Sigmoid colon (tissue), 7 donors: ENCODE measurements at places on chromosomes 5 and 9.

- no peak for DNase-seq
These were observed 45.1 kb downstream of the GLRX start for GRCh38 chr5:95777441-95777840.

DNA sequence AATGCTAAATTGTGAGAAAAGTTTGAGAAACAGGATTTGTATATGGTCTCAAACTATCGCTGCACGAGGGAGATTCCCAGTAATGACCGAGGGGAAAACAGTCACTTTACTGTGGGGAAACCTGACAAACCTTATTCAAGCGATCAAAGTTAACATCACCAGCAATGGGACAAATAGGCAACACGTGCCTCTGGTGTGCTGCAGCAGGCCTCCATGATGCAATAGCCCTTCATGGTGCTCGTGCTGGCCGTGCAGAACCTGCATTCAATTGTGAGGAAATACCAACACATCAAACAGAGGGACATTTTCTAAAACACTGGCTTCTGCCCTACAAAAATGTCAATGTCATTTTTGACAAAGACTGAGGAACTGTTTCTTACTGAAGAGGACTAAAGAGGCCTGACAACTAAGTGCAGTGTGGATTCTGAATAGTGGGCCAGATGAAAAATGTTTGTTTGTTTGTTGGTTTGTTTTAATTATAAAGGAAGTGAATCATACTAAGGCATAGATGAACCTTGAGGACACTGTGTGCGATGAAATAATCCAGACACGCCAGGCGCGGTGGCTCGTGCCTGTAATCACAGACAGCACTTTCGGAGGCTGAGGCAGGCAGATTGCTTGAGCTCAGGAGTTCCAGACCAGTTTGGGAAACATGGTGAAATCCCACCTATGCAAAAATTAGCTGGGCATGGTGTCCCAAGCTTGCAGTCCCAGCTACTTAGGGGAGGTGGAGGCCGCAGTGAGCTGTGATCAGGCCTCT lies 17.6 kb upstream of the MARCHF6 start:
- no peak for DNase-seq

GRCh38 chr9:77807281-77807683 lies 159.2 kb upstream of the GNA14 start:
- DNase-seq, result no peak

- no peak for DNase-seq
These were observed 2.8 kb downstream of the TMEM171 start for GRCh38 chr5:73122875-73123810.

GRCh38 chr9:98801969-98802371 lies 5.5 kb upstream of the GALNT12 start:
- DNase-seq, result no peak

- peak; percentile 63 for DNase-seq
These were observed 309.5 kb downstream of the PDE4D start for GRCh38 chr5:59583810-59584562.

DNA sequence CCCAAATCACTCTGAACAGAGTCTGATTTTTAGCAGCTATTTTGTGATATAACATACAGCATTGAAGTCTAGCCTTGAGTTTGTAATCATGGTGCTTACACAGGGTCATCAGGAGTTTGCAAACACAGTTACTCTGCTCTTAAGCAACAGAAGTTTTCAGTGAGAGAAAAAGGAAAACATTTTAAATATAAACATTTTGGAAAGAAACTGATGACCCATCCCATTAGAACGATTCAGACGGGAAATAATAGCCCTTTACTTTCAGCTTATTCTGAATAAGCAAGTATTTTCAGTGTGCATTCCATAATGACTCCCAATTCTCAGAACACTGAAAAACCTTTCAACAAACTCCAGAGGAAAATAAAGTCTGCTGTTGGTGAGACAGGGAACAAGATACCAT lies 46.7 kb upstream of the TMC1 start:
- no peak for DNase-seq

DNA sequence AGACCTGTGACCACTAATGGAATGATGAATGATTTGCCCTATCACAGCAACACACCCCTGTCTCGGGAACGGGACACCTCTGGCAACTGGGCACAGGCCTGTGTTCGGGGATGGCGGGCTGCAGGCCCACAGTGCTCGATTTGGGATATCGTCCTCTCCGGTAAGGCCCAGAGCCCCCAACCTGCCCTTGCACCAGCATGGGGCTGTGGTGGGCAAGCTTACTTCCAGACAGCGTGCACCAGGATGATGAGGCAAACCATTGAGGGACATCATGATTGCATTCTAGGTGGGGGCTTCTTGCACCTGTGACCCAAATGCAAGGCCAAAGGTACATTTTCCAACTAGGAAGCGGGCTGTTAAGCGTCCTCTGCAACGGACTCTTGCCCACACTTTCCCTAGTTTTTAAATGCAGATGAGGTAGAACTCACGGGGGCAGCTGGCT lies 275.4 kb downstream of the FSTL4 start:
- DNase-seq, result no peak

DNA sequence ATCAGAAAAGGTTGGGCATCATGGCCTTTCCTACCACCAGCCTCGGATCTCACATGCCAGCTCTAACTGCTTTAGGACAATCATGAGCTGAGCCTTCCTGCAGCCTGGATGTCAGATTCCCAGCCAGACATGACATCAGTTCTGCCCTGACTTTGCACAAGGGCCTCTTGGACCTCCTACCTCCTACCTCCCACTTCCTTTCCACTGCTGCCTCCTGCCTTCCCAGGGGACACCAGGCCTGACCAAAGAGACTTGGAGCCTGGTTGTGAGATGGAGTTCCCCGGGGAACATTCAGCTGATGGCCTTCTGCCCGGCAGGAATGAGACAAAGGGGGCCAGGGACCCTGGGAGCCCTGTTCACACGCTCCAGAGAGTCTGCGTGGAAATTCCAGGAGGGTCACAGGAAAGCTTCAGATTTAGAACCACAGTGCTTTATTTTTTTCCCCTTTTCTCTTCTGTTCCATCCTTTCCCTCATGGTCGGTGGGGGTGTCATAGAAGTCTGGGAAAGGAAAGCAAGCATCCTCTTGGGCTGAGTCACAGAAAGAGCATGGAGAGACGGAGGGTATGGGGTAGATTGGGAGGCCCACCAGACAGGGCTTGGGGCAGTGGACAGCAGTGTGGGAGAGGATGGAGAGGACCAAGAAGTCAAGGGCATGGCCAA lies 35.4 kb upstream of the IL17B start:
- DNase-seq, result peak; percentile 86

DNA sequence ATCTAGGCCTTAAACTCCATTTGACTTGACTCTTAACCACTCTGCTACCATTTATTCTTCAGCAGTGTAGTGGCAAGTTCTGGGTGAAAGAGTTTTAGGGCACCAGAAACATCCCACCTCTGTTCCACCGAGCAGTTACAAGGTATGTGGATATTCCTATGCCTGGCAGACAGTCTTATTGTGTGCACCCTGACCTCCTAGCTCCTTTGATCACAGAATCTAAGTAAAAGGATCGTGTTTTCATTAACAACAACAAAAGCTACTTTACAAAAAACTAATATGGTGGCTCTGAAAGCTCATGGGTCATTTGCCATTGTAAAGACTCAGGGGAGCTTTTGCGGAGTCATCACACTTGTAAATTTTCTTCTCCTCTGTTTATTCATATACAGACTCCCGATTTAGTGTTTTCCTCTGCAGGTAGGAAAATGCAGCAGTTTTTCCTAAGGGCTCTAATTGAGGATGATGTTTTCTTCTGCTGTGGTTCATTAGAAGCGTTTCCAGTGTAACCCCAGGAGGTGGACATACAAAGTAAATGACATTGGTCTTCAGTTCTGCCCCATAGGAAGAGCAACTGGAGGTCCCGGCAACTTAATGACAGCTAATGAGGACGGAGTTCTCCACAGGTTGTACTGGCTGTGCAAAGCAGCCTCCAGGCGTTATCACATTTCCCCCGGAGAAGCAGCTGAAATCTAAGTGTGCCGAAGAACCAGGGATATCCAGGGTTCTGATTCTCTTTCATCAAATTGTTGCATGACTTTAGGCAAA lies 78.2 kb downstream of the ATP10B start:
- DNase-seq, result no peak

DNA sequence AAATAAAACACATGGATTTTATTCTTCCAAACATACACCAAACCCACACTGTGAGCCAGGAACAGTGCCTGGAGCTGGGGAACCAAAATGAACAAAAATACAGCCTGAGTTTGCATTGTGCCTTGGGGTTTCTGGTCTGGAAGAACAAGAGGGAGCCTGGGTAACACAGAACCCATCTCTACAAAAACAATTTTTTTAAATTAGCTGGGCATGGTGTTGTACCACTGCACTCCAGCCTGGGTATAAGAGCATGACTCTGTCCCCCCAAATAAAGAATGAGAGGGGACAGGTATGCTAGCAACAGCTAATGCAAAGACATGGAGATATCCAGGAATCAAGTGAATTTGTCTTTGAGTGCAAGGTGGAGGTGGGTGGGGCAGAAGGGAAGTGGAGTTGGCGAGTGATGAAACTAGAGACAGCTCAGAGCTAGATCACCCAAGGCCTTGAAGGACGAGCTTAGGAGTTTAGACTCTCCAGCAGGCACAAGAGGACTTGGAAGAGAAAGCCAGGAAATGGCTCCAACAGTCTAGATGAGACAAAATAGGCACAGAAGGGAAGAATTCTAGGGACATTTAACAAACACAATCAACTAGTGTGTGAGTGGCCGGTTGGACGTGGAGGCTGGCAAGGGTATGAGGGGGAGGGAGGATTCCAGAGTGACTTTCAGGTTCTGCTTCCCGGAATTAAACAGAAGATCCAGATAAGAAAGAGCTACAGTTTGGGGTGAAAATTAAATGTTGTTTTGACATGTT lies 47.4 kb downstream of the FNBP1 start:
- no peak for DNase-seq

- no peak for DNase-seq
These were observed 204.1 kb downstream of the CD180 start for GRCh38 chr5:66992547-66992946.

- DNase-seq, result no peak
These were observed 56.8 kb downstream of the PUM3 start for GRCh38 chr9:2787065-2787464.

DNA sequence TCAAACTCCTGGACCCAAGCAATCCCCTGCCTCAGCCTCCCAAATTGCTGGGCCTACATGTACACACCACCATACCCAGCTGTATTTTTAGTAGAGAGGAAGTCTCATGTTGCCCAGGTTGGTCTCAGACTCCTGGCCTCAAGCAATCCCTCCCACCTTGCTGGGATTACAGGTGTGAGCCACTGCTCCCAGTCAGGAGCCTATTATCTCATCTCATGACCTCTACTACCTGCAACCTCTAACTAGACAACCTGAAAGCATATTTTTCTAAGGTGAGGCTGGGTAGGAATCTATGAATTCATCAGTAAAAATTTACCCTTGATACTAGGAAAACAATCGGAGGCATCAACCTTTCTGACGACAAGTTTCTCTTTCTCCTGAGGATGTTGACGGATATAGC lies 10.0 kb downstream of the FAM13B start:
- DNase-seq, result no peak

DNA sequence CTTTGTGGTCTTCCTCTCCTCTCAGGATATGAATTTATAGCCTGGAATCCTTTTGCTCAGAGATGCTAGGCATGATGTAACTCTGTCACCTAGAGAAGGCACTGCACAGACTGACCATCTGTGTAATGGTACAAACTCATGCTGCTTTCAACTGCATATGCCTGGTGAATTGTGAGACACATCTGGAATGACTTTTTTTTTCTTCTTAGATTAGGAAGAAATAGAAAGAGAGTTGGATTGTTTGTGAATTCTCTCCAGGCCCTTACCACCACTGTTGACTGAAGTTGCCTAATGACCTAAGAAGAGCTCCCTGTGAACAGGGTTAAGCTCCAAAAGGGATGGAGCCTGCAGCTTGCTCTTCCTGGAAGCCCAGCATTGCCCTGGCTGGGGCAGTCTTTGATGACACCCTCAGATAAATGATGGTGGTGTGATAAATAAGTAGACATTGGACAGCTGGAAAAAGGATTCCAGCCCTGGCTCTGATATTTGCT lies 47.8 kb upstream of the TRIM32 start:
- peak; percentile 67 for DNase-seq

DNA sequence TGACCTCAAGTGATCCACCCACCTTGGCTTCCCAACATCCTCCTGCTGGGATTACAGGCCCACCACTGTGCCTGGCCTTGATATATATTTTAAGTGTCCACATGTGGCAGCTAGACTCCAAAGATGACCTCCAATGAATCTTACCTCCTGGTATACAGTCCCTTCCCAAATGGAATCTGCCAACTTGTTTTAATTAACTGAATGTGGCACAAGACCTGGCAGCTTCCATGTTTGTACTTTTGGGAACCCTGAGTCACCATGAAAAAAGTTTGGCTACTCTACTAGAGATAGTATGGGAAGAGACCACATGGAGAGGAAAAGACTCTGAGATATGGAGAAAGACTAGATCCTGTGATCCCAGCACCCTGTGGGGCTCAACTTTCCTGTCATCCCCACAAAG lies 42.5 kb downstream of the CCL28 start:
- no peak for DNase-seq

- no peak for DNase-seq
These were observed 395.8 kb downstream of the KDM4C start for GRCh38 chr9:7153566-7153965.

GRCh38 chr5:153983885-153984284 lies 54.8 kb downstream of the FAM114A2 start:
- DNase-seq, result no peak

GRCh38 chr5:1552521-1553255 lies 28.9 kb upstream of the LPCAT1 start:
- DNase-seq, result peak; percentile 85

GRCh38 chr5:157049605-157050004 lies 9.3 kb downstream of the HAVCR1 start:
- no peak for DNase-seq

- DNase-seq, result no peak
These were observed 62.8 kb downstream of the INSYN2B start for GRCh38 chr5:169917500-169917899.

DNA sequence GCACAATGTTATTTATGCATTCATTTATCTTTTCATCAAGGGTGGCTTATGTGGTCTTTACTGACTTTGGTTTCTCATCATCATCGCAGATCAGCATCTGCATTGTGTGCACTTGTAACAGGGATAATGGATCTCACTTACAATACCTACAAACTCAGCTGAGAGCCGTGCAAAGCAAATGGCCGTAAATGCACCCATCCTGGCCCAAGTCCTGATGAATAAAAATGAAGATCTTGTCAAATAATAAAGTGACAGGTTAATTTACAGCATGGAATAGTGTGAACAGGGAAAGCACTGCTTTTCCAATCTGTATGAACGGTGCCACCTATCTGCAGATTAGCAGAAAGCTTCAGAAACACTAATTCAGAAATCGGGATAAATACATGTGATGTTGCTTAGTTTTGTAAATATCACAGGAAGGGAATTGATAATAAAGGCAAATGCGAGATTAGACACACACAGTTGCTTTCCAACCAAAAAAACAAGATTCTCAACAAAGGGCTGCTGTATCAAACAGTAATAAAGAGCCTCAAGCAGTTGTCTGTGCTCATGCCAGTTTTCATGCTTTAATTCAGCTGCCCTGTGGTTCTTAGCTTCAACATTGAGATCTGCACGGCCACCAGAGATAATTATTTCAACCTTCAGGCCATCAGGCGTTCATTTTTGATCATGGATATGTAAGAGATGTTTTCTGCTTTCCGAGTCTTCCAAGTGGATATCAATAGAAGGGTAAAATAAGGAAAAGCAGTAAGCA lies 153.4 kb upstream of the POU5F2 start:
- no peak for DNase-seq
